ENCODE measurements at places on chromosomes 2 and 18.

DNA sequence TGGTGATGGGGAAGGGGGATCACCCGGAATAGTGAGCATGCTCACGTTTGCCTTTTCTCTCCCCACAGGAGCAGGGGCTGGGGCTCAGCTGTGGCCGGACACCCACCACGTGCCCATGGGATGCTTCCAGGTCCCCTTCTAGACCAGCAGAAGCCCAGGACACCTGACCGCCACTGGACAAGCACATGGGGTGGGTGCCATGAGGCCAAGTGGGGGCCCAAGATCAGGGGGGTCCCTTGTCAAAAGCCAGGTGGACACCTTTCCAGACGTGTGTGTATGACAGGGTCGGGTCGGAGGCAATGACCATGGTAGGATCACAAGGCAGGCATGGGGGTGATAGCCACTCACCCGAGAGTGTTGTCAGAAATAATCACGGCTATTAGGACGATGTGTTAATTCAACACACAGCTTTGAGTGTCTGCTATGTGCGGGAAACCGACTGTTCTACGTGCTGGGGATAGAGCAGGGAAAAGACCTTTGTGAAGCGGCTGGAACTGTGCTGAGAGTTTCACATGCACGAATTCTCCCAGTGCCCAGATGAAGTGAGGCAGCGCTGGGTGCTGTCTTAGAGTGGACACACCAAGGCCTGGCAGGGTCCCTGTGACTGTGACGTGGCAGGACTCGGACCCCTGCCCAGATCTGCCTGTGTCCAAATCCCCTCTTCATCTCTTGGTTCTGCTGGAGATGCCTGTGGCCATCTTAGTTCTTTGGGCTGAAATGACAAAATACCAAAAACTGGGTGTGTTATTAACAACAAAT is 244.7 kb downstream of the NDUFA10 start:
- no peak for DNase-seq

DNA sequence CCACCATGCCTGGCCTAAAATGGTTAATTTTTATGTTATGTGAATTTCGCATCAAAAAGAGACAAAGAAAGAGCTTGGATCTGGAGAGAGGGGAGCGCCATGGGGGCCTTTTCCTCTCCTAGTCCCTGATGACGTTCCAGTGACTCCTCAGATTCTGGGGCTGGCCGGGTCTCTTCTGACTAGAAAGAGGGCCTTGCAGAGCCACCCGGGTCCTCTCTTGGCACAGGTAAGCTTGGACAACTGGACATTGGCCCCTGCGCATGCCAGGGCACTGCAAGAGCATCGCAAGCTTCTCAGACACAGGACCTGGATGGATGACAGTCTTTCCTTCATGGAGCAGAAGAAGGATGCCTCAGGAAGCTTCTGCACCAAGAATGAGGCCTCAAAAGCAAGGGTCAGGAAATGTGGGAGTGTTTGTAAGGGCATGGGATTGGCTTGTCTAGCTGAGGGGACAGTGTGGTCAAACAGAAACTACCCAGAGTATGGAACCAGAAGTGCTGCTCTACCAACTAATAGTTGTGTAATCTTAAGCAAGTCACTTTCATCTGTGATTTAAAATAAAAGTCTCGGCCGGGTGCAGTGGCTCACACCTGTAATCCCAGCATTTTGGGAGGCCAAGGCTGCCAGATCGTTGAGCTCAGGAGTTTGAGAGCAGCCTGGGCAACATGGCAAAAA is 35.2 kb downstream of the FOSL2 start:
- DNase-seq = no peak

DNA sequence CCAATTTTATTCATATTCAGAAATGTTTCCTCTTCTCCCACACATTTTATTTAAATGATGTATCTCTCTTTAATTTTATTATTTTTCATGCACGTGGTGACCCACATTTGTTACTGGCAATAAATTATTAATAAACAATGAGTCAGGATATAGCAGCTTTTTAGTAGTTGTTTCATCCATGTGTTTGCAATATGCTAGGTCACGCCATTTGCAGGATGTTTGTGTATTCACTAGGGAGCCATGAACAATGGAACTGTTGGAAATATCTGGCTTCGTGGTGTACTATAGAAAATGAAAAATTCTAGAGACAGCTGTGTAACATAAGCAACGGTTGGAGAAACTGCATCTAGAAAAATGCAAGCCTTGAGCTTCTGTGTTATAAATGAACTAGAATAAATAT is 176.0 kb upstream of the COL3A1 start:
- DNase-seq = no peak

DNA sequence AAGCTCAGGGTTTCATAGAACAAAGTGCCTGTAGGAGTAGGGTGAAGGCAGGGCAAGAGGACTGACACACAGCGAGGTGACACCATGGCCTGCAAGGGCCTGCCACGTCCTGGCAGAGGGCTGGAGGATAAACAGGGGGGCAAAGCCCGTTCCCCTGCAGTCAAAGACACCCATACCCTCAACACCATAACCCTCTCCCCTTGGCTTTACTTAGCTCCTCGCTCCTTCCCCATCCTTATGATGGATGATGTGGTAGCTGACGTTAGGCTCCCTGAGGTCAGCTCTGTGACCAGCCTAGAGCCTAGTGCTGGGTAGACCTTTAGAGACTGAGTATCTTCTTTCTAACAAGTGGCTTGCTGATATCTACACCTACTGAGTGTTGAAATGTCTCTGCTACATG is 683.3 kb upstream of the HS6ST1 start:
- DNase-seq = no peak

DNA sequence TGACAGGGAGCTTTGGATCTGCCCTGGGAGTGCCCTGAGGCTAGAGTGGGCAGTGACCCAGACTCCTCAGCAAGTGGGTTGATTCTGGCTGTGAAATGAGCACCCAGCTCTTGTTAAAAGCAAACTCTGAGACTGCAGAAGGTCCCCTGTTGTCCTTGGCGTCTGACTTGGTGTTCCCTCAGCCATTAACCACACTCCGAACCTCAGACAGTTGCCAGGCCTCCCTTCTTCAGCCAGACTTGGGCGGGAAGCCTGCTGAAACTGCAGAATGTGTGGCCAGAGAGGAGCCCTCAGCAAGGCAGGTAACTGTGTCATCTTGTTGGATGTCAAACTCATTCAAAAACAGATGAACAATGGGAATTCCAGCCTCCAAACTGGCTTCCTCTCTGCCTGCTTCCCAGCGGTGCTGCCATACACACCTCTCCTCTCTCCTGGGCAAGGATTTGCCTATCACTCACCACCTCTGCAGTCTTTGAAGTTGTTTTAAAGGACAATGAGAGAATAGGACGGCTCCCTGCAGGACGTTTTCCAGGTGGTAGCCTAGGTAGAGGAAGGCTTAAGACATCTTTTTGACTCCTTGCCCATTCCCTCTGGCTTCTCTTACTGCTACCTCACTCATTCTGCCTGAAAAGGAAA is 38.9 kb upstream of the B3GNT2 start:
- no peak for DNase-seq

- DNase-seq = no peak
Measured at GRCh38 chr2:127348426-127349000, 39.3 kb downstream of the MAP3K2 start.

DNA sequence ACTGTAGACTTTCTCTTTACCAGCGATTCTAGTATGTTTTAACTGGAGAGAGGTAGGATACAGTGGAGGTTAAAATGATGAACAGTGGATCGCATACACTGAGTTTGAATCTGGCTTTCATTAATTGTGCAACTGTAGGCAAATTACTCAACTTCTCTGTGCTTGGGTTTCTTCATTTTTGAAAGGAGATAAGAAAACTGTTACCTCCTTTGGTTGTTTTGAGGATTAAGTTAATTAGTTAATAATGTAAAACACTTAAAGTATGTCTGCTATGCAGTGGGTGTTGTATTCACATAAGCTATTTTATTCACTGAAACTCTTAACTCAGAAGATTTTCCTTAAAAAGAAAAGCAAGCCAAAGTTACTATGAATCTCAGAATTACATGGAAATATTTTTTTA is 111.8 kb upstream of the CYP20A1 start:
- no peak for DNase-seq

DNA sequence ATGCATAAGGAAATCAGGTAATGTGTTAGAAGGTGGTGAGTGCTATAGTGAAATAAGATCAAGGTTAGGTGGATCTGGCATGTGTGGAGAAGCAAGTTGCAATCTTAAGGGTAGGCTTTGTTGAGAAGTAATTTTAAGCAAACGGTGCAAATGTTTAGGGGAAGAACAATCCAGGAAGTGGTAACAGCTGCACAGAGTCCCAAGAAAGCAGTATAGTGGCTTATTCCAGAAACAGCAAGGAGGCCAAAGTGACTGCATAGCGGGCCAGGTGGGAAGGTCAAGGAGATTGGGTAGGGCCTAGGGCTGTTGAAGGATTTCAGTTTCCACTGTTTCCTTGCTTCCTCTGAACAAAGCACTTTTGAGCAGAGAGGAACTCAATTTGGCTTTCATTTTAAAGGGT is 30.0 kb upstream of the RAB1A start:
- DNase-seq = no peak

DNA sequence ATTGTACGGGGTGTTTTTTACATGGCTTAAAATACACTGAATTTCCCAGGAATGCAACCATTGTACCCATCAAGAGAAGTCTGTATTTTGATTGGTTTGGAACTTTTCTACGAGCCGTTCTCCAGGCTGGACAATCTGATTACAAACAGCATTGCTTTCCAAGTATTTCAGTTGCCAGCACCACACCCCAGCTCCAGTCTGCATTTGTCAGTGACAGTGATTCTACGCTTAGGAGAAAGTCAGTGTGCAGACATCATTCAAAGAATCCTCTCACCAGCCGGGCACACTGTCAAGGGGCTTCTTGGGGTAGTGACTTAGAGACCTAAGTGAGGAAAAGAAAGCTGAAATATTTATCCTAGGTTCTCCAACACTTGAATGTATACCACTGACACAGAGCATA is 194.1 kb downstream of the ANAPC1 start:
- DNase-seq = no peak

DNA sequence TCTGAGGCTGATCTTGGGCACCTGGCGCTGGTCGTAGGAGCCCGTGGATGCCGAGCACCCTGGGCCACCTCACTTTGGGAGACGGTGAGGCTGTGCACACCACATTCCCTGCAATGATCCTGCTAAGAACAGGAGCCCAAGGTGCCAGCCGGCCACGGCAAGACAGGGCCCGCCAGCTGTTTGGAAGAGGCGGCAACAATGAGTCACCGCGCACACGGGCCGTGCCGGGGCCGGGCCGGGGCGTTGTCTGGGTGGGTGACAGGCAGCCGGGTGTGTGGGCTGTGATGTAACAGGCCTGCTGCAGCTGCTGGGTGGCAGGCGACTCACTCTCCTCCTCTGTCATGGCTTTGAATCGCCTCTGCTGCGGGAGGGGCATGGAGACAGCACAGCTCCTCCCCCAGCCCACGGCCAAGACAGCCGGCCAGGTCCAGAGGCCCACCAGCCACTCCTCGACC is 49.7 kb upstream of the ODC1 start:
- DNase-seq = peak; percentile 83

- no peak for DNase-seq
Measured at GRCh38 chr2:208280933-208281332, 14.9 kb downstream of the PIKFYVE start.

GRCh38 chr18:43589611-43590151 is 312.4 kb upstream of the SYT4 start:
- DNase-seq = no peak

GRCh38 chr2:190908532-190908931 is 27.9 kb downstream of the GLS start:
- DNase-seq = no peak

- no peak for DNase-seq
Measured at GRCh38 chr2:113992090-113992489, 102.2 kb downstream of the ACTR3 start.

- DNase-seq = peak; percentile 23
Measured at GRCh38 chr2:101474731-101475384, at the start of gene RFX8. TSS of gene RFX8 (minus strand) at chr2:101475112. CDS start at chr2:101466848, 8,264 bp downstream.

DNA sequence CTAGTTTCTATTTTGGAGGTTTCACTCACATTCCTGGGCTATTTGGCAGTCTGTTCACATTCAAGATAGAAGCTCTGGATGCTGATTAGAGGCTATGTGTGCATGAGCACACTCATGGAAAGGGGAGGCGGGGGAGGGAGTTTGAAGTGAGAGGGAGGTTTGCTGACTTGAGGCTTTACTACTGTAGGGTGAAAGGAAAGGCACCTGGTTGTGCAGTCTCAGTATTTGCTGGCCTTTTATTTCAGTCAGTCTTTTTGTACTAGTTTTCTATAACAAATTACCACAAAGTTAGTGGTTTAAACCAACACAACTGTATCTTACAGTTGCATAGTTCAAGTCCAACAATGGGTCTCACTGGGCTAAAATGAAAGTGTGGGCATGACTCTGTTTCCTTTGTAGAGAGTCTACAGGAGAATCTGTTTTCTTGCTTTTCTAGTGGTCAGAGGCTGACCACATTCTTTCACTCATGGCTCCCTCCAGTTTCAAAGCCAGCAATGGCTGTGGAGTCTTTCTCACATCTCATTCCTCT is 47.7 kb upstream of the NR4A2 start:
- no peak for DNase-seq

GRCh38 chr18:51561821-51562220 is 364.3 kb upstream of the MEX3C start:
- DNase-seq = no peak

DNA sequence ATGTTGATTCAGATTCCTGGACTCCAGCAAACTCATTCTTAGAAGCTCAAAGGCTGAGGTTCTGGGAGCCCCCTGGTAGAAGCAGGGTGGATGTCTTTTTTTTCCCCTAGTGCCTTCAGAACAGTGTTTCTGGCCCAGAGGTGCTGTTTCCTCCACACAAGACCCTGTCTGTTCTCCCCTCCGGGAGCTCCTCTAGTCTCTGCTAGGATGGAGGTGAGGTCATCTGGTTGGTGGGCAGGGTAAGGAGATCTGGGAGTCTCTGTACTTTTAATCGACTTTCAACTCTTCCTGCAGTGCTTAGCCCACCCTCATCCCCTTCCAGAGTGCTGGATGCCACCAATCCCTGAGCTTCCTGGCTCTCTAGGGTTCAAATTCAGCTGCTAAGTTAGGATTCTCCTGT is 192.0 kb downstream of the SH3BP4 start:
- DNase-seq = no peak

DNA sequence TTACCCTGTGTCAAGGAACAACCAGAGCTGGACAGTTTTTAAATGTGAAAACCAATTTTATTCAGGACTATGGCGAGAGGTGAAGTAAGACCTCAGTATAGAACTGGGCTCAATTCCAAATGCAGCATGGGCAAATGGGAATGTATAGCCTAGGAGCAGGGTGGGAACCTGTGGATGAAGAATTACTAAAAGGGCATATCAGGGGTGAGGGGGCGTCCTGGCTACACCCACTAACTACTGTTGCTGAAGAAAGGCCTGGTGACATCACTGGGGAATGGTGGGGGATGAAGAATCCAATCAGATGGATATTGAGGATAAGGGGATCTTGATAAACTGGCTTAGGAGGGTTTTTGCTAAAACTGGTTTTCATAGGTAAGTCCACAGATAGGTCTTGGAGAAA is 27.3 kb upstream of the IL37 start:
- no peak for DNase-seq

DNA sequence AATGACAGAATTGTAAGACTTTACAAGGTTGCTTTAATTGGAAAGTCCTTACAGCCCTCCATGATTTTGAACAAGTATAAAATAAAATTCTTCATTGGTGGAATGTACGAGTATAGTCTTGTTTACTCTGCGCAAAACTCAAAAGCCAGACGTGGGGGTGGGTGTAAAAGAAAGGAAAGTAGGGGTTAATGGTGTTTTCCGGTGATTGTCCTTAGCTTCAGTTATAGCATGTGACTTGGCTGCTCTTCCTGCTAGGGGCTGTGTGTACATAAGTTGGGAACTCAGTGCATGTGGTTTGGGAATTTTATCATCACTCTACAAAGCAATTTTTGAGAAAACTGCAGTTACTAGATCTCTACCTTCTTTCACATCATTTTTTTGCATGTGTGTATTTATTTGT is 82.4 kb upstream of the CAVIN2 start:
- DNase-seq = no peak
